ENCODE measurements at places on chromosomes 12 and 14.

- no peak for DNase-seq
Measured at GRCh38 chr12:89873745-89874144, 165.1 kb upstream of the ATP2B1 start.

DNA sequence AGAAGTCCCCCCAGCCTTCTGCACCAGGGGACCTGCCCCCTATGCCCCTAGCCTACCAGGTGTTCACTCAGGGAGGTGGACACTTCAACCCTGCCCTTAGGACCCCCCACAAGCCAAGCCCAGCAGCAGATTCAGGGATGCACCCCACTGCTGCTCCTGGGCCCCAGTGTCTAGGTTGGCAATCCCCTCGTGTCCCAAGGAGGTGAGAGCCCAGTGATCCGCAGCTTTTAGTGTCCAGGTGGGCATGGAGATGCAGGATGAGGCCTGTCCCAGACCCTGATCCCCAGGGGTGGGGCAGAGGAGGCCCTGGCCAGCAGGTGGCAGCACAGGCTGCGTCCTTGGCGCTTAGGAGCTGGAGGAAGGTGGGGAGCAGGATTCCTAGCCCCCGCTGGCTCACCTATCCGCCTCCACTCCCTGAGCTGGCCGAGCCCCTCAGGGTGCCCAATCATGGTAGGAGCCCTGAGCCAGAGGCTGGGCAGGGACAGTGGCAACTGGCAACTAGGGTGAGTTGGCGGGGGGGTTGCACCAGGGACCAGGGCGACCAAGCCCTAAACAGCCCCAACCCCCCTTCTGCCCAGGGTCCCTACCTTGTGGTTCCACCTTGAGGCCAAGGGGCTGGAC, 4.1 kb downstream of the CKB start:
- peak; percentile 19 for DNase-seq

- no peak for DNase-seq
Measured at GRCh38 chr12:127681151-127681754, 585.7 kb upstream of the TMEM132C start.

DNA sequence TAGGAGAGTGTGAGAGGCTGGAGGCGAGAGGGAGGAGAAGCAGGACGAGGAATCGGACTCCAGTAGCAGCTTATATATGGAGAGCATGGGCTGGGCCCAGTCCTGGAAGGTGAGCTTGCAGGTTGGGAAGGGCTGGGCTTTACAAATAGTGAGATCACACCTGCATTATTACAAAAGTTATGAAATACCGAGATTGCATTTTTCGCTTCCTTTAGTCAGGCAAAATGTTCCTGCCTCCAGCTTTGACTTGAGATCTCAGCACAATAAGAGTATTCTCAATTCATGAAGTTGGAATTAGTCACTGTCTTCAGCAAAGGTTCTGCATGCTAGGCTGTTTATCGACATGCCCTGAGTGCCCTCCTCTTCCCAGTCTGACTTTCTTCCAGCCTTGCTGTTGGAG, at the start of gene KRT6B:
Gene KRT6B (minus strand): TSS at position 46 of the 400 bp plus-strand sequence. CDS start 68 bp downstream, outside the sequence.
- no peak for DNase-seq

DNA sequence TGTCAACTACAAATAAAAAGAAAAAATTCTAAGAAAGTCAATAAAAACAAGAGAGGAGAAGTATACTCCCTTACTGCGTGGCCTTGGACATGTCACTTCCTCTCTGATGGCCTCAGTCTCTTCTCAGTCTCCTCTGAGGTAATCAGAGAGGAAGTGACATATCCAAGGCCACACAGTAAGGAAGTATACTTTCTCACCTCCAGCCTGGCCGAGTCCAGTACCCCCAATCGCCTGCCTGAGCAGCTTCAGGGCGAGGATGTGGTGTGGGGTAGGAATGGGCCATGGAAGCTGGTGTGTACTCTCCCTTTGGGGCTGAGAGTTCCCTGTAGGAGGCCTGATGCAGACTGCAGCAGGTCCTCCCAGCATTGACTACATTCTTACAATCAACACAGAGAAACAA, 15.8 kb downstream of the VDR start:
- no peak for DNase-seq

DNA sequence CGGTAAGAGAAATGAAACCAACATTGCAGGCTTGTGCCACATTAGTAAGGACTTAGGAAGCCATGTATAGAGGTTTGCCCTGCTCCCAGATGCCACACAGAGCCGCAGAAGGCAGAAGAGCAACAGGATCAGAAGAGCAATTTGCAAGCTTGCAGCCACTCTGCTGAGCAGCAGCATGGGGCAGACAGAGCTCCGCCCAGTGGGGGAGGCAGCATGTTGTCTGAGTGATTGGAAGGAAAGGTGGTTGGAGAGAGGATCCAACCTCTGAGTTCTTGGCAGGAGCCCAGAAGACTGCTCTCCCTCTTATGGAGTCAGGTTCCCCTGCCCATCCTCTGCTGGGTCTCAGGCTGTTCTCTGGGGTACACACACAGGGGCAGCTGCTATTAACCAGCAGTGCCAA, 2.3 kb upstream of the KRT6A start:
- DNase-seq, result no peak

DNA sequence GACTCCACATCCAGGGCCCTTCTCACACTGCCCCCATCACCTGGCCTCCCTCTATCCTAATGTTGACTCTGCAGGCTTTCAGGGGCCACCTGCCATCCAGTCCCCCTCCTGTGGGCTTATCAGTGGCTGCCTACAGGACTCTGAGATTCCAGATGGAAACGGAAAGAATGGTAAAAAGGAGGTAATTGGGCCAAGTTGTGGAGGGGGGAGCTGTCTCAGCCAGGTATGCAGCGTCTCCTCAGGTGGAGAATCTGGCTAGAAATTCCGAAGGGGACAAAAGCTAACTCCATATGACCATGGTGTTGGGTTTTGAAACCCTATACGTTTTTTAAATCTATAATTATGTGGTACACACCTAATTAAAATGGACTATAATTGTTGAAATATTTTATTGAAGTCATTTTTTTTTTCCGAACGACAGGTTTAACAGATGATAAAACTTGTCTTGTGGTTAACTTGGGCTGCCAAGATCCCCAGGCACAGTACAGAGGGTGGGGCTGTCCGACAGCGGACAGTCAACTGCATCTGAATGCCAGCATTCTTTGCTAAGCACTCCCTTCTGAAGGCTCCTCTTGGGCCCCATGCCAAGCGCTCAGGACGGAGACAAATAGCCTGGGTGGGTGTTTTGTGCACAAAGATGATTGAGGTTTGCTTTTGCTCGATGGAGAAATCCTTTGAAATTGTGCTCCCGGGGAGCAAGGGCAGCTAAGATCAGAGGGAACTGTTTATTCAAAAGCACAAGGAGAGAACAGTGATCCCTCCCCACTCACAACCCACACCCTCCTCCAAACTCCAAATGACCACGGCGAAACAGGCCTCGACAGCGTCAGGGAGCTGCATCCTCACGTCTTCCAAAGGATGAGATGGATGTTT, 365.6 kb downstream of the BCL11B start:
- peak; percentile 5 for DNase-seq

- no peak for DNase-seq
Measured at GRCh38 chr12:113837084-113837483, 129.0 kb downstream of the RBM19 start.

DNA sequence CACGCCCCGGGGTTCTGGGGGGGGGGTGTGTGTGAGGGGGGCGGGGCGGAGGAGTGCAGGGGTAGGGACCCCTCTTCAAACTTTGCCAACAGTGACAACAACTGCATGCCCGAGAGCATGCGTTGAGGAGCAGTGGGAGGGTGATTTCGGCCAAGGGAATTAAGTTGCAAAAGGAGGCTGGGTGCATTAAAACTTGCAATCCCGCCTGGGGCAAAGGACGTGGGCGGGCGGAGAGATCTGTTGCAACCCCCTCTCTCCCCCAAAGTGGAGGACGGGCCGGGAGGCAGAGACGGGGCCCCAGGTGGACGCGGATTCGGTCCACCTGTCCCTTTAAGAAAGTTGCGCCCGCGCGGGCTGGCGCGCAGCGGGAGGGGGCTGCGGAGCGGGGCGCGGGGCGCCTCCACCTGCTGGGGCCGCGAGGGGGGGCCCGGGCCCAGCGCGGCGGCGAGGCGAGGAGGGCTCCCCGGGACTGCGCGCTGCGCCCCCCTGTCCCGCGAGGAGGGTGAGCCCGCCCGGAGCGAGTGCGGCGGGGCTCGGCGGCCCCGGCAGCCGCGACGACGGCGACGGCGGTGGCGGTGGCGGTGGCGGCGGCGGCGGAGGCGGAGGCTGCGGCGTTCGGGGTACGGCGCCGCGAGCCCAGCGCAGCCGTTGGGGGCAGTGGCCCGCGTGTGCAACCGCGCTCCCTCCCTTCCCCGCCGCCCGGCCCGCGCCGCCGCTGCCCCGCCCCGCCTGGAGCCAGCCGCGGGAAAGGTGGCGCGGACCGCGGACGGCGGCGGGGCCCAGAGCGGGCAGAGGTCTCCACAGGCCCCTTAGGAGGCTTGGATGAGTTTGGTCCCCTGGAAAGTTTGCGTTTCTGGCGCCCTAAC, 530 bp upstream of the FOXN4 start:
- DNase-seq, result no peak

- no peak for DNase-seq
Measured at GRCh38 chr12:1907652-1908611, 10.5 kb downstream of the CACNA2D4 start.

GRCh38 chr12:71029302-71029701, 108.8 kb upstream of the PTPRR start:
- DNase-seq, result no peak

- no peak for DNase-seq
Measured at GRCh38 chr14:76395161-76395560, 19.2 kb downstream of the ESRRB start.

- no peak for DNase-seq
Measured at GRCh38 chr14:95499354-95499750, 17.1 kb downstream of the SYNE3 start.

DNA sequence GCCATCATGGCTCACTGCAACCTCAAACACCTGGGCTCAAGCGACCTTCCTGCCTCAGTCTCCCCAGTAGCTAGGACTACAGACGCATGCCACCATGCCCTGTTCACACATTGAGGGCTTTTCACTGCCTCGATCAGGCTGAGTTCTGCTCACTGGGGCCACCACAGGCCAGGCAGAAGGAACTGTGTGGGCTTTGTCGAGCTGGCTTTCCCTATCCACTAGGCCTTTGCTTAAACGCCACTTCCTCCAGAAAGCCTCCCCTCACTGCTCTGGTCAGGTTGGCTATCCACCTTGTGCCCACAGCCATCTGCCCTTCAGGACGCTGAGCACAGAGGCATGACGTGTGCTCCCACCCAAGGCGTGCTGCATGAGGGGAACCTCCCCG, 45.2 kb downstream of the MLXIP start:
- no peak for DNase-seq

- no peak for DNase-seq
Measured at GRCh38 chr12:28223025-28223554, 32.8 kb downstream of the CCDC91 start.

GRCh38 chr14:52055167-52055566, 13.7 kb downstream of the NID2 start:
- no peak for DNase-seq

DNA sequence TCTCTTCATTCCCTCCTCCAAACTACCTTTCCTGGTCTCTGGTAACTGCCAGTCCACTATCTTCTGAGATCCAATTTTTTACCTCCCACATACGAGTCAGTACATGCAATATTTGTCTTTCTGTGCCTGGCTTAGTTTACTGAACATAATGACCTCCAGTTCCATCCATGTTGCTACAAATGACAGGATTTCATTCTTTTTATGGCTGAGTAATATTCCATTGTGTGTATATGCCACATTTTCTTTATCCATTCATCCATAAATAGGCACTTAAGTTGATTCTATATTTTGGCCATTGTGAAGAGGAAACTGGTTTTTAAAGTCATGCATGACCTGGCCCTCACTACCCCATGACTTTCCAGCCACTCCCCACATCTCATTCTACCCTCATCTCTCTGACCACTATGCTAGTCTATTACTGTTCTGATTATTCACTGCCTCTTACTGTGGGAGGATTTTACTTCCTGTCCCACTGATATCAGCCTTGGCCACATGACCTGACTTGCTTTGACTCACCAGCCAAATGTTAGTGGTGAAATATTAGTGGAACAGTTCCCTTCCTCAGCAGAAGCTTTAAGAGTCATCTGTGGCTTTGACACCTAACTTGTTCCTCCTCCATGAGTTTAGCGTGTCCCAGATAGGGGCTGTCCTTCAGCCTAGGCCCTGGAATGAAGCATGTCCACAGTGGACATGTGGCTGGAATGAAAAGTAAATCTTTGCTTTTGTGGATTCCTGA, 52.2 kb downstream of the GOLGA5 start:
- DNase-seq, result no peak

GRCh38 chr14:71012888-71013287, 105.6 kb downstream of the PCNX1 start:
- no peak for DNase-seq

GRCh38 chr12:124044809-124045321, 71.8 kb downstream of the ZNF664 start:
- DNase-seq, result no peak

- no peak for DNase-seq
Measured at GRCh38 chr12:2649201-2650030, 145.4 kb upstream of the FKBP4 start.

GRCh38 chr12:14957551-14958168, 3.7 kb downstream of the ARHGDIB start:
- DNase-seq, result no peak

DNA sequence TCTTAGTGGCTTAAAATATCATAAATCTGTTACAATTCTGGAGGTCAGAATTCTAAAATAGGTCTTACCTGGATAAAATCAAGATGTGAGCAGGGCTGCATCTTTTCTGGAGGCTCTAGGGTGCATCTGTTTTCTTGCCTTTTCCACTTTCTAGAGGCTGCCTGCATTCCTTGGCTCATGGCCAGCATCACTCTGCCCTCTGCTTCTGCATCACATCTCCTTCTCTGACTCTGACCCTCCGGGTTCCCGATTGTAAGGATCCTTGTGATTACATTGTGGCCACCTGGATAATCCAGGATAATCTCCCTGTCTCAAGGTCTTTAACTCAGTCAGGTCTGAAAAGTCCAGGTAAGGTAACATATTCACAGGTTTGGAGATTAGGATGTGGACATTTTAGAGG, 11.0 kb upstream of the BMP4 start:
- no peak for DNase-seq

- DNase-seq, result no peak
Measured at GRCh38 chr14:77478796-77479195, 19.8 kb downstream of the ISM2 start.

- no peak for DNase-seq
Measured at GRCh38 chr14:102272392-102272791, 32.6 kb downstream of the MOK start.

- no peak for DNase-seq
Measured at GRCh38 chr12:14948672-14949071, 10.3 kb upstream of the ERP27 start.

GRCh38 chr12:1924996-1925683, 6.7 kb upstream of the CACNA2D4 start:
- no peak for DNase-seq

- no peak for DNase-seq
Measured at GRCh38 chr14:100906420-100906819, 2.9 kb upstream of the RTL1 start.

DNA sequence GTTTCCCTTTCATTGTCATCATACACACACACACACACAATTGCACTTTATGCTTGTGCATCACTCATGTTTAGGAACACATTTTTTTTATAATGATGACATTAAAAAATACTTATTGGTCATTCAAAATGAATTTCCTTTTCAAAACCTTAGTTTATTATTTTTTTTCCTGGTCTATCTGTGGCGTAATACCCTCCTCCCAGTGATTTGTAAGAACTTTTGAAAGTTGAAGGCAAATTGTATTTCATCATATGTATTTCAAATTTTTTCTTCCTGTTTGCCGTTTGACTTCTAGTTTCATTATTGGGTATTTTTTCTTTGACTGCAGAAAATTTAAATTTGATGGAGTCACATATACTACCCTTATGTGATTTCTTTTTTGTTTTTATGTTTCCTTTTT, 2.5 kb upstream of the LRRK2 start:
- DNase-seq, result no peak

All from T1000 (cell line).